ENCODE measurements at places on chromosomes 4 and X.

DNA sequence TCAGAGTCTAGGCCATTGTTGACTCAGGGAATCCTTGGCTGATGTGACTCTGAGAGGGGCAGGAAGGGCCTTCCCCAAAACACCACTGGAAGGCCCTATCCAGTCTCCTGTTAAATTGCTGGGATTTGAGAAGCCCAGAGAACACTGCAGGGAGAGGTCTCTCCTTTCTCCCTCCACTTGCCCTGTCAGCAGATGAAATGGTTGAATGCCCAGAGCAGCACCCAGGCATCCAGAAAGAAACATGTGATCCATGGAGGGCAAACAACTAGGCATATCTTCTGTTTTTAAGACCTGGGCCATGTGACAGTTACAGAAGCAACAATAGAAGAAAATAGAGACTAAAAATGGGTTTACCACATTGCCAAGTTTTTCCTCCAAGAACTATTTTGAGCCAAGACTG, 291.1 kb downstream of the QDPR start:
- DNase-seq = no peak

- no peak for DNase-seq
Observed at GRCh38 chr4:182923796-182924340, 6.7 kb upstream of the DCTD start.

DNA sequence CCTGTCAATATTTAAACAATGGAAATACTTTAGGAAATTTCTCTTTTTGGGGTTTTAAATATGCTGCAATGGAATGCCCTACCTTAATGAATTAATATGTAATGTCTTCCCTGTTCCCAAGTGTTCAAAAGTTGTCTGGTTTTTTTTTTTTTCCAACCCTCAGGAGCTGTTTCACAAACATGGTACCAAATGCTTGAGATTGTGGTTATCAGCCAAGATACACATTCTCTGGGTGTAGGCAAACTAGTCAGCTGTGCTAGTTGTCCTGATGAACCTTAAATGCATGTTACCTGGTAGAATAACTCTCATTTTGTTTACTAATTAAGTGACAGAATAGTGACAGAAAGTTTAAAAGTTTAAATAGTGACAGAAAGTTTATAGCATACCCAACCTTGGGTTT, 50.7 kb downstream of the FHL1 start:
- DNase-seq = no peak

GRCh38 chrX:30246769-30247489, at the start of gene MAGEB1:
Gene MAGEB1, plus strand, starts transcription at chrX:30247146. Its CDS starts 3,348 bp downstream, at chrX:30250494.
- DNase-seq = no peak

GRCh38 chr4:36226430-36227227, 17.7 kb downstream of the ARAP2 start:
- no peak for DNase-seq

DNA sequence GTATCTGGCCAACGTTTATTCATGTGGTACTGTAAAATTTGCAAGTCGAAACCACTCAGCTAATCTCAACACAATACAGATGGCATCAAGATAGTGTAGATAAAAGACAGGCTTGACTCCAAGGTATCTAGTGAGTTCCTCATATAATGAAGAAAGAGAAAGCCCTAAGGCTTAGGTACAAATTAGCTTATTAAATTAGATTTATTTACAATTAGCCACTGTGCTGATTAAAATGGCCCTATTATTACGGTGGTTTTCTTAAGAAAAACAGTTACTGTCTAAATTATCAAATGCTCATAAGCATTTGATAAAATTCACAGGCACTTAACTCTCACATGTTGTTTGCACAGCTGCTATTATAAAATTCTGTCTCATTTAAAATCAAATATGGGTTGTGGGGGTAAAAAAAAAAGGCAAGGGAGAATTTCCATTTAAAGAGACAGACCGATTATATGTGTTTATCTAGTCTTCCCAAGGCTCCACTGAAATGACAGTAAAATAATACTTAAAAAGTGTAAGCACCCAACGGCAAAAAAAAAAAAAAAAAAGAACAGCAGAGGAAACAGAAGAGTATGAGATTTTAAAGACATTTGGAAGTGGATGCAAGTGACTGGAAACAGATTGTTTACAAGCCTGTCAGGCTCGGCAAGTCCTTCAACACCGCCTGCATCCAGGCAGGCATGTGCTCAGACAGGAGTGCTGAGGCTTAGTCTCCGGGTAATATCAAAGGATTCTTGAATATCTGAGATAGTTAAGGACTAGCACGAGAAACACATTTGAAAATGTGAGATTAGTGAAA, 55.1 kb downstream of the FAM13A start:
- no peak for DNase-seq

DNA sequence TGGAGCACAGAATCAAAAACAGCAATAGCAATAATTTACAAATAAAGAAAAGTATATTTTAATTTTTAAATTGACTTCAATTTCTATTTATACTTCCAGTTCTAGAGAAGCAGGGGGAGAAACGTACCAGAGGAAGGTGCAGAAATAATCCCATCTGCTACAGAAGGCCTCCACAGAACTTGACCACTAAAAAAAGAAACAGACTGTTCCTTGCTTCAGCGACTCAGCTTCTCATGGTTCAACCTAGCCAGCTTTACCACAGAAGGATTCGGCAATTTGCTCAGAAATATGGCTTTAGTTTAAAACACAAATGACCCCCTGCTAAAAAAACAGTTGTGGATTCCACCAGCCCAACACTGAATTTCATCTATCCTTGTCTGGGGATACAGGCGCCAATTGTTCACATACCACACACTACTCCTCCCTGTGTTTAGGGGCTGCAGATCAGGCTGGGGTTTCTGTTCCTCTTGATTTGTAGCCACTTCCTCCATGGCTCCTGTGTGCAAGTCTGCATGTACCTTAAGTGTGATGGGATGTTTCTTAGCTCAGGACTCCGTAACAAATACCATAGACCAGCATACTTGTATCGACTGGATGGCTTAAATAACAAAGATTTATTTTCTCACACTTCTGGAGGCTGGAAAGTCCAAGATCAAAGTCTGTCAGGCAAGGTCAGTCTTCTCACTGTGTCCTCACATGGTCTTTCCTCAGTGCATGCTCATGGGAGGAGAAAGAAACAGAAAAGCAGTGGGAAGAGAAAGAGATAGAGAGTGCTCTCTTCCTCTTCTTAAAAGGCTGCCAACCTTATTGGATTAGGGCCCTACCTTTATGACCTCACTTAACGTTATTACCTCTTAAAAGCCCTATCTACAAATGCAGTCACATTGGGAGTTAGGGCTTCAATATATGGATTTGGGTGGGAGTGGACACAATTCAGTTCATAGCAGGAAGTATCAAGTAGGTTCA, 79.1 kb downstream of the AMOT start:
- DNase-seq = no peak

DNA sequence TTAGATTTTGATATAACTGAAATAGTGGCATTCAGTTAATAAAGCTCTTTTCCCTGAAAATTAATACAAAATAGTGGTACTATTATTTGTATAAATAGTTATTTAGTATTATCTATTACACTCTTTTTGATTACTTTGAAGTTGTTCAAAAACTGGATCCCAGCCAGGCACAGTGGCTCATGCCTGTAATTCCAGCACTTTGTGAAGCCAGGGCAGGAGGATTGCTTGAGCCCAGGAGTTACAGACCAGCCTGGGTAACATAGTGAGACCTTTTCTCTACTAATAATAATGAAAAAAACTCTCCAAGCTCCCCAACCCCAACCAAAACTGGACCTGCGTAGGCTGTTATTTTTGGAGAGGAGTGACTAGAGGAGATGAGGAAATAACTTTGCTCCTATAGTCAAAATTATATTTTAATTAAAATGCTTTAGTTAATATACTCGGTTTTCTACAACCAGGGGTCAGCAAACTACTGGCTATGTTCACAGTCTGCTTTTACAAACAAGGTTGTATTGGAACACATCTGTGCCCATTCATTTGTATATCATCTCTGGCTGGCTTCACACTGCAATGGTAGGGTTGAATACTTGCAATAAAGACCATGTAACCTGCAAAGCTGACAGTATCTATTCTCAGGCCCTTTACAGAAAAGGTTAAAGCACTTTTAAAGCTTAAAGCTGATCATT, 27.6 kb downstream of the GUCY1A1 start:
- no peak for DNase-seq

DNA sequence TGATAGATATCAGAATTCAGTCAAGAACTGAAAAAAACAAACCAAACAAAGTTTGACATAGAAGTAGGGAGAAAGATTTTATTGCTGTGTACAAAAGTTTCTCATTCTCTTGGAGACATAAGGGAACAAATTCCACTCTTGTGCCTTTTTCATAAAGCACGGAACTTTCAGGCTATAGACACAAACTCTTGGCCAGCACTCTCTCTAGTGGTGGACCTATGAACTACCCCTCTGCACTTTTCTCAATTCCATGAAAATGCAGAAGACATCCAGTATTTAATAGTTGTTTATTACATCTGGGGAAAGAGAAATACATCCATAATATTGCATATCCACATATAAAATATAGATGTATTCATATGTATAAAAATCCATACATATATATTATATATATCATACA, 291.6 kb upstream of the HS3ST1 start:
- DNase-seq = peak; percentile 20

GRCh38 chr4:18454349-18454748, 432.8 kb upstream of the LCORL start:
- DNase-seq = no peak

DNA sequence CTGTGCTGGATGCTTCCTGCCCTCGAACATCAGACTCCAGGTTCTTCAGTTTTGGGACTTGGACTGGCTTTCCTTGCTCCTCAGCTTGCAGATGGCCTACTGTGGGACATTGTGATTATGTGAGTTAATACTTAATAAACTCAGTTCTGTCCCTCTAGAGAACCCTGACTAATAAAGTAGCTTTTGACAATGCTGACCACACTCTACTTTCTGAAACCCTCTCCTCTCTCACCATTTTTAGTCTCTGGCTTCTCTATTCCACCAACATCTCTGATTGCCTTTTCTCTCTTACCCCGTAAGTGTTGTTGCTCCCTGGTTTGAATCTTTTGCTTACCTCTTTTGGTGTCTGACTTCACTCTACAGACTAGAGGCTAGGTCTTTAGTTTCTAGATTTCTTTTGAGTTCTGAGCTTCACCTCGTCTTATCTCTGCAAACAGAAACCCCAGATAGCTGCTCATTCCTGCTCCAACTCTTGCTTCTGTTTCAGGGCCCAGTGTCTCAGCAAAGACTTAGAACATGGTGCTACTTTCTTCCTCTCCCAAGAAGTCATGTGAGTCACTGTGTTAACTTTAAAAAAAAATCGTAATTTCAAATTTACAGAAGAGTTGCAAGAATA, 11.4 kb downstream of the TMSB4X start:
- DNase-seq = no peak

DNA sequence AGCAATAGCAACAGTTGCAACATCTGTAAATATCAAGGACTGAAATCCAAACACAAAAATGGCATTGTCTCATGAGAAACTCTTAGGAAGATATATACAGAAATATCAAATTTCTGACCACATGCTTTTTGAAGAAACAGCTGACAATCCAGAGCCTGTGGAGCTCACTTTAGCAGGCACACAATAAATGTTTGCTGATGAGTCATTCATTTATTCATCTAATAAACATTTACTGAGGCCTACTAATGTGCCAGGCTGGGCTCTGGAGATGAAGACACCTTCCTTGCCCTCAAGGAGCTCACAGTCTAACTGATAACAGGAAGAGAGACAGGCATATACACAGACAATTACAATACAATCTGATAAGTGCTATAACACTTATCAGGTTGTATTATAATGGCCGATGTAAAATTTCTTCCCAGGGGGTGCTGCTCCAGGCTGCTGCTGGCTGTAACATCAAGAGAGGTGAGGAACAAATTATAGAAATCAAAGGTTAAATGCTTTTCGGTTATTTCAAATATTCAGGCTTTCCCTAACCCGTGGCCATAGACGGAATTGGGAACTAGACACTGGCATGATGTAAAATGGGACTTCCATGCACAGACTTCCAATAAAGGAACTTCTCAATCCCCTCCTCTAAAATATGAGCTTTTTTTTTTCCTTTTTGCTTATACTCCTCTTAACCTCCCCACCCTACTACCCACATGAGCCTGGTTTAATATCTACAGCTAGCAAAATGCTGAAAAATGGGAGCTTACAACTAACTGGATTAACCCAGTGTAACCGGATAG, 16.8 kb upstream of the ZCCHC13 start:
- DNase-seq = no peak

- DNase-seq = no peak
Observed at GRCh38 chrX:106954041-106954440, 33.8 kb downstream of the CLDN2 start.

GRCh38 chr4:78779280-78779679, 3.1 kb downstream of the BMP2K start:
- DNase-seq = no peak

- no peak for DNase-seq
Observed at GRCh38 chrX:66015152-66015831, 24.6 kb downstream of the VSIG4 start.

- no peak for DNase-seq
Observed at GRCh38 chr4:23717528-23718248, 172.2 kb downstream of the PPARGC1A start.

DNA sequence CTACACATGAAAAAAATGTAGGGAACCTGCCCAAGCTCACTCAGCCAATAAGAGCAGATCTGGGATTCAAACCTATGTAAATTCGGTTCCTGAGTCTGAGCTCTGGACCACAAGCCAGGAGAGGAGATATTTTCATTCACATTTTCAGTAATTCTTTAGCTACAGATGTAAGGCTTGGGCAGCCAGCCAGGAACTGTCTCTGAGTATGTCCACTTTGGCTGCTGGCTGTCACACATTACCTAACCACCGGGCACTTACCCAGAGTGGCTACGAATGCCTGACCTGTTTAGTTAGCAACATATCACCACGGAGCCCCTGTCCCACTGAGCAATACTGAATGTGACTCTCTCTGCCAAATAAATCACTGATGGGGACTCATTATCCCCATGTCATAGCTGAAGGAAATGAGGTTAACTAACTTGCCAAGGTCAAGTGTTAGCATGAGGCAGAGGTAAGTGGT, 15.3 kb downstream of the USP46 start:
- no peak for DNase-seq

DNA sequence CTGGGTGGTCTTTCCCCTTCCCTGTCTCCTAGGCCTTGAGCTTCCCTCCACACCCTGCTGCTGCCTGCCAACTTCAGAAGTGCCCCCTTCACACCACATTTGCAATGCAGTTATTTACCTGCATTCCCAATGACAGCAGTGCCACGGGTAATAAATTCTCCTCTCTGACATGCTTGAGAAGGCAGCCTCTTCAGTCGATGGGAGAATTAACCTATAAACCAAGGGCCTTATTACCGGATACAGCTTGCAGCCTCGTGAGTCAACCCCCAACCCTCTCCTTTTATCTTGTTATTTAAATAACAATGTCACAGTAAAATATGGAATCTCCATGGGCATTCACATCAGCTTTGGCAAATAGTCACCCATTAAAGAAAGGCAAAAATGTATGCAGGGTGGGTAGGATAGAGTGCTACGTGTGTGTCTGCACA, 34.7 kb upstream of the LGI2 start:
- no peak for DNase-seq

- no peak for DNase-seq
Observed at GRCh38 chr4:43458293-43458692, 565.8 kb downstream of the GRXCR1 start.

- no peak for DNase-seq
Observed at GRCh38 chr4:26731351-26732035, 129.1 kb upstream of the STIM2 start.

- DNase-seq = no peak
Observed at GRCh38 chr4:69471639-69472038, 24.1 kb downstream of the UGT2B4 start.

- no peak for DNase-seq
Observed at GRCh38 chr4:128802680-128803628, 6.5 kb upstream of the JADE1 start.

GRCh38 chr4:15714646-15715435, 12.0 kb downstream of the BST1 start:
- no peak for DNase-seq

- no peak for DNase-seq
Observed at GRCh38 chr4:167642250-167642649, 408.0 kb upstream of the SPOCK3 start.
